ENCODE measurements at places on chromosomes 11 and 22. TPM values are rescaled to one million over a fixed set of nuclear protein-coding genes. Genes with fewer than 3 reads are reported as not detected.
A peak's percentile ranks its signal among the peaks of the same experiment; 100 is the strongest.

RTN4RL2 gene
- polyA plus RNA-seq = 23.8 TPM

MMP11 gene
- 11.3 TPM for polyA plus RNA-seq

GSTT2B gene
- 9.2 TPM for polyA plus RNA-seq

DNA sequence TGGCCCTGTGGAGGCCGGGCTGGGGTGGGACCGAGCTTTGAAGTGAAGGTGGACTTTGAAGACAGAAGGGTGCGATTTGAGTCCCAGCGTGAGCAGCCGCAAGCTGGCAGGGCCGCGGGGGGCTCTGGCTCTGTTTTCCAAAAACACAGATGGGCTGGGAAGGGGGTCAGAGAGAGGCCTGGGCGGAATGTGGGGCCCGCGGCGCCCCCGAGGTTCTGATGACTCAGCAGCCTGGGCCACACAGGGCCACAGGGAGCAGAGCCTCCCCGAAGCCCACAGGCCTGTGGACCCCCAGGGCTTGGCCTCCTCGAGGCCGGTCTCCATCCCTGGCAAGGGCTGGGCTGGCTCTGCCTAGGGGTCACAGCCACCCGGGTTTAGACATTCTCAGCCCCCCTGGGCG, 6.1 kb downstream of the INS start:
- no peak for DNase-seq

GRCh38 chr11:100546714-100547113, 140.4 kb upstream of the ARHGAP42 start:
- no peak for DNase-seq

DNA sequence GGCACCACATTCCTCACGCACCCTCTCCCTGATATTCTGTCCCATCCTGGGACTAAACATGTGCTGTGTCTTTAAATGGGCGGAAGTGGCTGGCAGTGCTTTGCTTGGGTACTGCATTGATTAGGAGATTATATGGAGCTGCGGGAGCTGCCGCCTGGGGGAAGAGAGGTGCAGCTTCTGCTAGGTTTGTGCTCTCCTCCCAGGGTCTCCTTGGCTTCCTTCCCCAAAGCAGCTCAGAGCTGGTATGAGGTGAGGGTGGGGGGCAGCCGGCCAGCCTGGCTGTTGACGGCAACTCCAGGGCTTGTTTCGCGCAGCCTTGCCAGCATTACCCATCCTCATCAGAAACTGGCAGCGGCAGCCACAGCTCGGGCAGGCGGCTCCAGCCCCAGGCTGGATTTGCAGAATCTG, 95.4 kb downstream of the GRAMD1B start:
- DNase-seq = no peak

- no peak for DNase-seq
Measured at GRCh38 chr22:40748388-40749355, 69.4 kb downstream of the MCHR1 start.

DNA sequence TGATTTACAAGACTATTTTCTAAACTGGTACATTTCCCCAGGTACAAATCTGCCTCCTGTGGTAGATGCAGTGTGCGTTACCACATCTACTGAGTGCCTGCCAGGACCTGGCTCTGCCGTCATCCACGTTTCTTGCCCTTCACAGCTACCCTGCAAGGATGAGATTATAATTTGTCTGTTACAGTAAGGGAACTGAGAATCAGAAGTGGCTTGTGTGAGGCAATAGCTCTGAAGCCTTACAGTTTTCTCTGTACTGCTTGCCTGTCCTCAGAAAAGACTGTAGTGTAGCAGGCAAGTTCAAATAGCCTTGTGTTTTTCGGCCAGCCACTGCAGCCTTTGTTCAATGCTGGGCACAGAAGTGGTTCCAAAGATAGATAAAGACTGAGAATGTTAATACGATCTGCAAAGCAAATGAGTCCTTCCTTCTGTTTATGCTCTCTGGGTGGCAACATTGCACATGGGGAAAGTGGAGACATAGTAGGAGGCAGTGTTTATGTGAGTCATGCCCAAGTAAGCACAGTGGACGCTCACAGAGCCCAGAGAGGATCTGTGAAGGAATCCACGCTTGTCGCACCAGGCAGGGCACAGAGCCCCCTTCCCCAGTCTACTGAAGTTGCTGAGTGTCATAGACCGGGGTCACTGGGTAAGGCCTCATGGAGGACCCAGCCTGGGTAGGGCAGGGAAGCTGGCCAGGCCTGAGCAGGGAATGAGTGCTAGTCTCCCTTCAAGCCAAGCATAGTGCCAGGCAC, 49.1 kb downstream of the MICAL2 start:
- DNase-seq = peak; percentile 73

DNA sequence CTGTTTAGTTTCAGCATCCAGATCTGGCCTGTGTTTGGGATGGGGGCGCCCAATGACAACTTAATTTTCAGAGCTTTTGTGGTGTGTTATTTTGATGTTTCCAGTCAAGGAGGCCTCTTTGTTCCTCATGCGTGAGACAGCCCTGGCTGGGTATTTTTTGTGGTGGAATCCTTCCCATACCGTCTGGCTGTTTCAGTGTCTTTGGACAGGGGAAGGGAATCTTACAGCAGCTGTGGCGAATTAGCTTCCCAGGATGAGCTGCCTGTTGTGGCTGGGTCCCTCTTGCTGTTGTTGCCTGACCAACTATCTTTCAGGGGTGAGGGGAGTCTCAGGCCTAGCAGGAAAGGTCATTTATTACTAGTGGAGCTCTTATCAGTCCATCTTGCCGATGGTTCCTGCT, 138.8 kb downstream of the ARHGAP20 start:
- DNase-seq = peak; percentile 47

DNA sequence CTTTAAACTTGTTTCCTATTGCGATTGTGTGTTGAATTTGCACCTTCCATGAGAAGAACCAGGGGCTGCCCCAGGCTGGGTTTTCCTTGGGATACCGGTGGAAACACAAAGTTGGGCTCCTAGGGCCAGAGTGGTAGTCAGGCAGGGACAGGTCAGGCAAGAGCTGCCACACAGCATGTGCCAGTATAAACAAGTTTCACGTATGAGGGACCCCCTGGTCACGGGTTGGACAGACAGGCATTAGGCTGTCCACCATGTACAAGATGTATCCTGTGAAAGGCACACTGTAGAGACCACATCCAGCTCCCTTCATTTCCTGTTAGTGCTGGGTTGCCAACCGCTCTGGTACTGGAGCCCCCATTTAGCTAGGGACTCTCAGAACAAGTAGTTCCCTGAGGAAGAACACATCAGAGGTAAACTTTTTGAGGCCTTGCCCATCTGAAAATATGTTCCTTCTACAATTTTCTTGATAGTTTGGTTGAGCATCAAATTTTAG, 8.8 kb downstream of the UPB1 start:
- no peak for DNase-seq

GRCh38 chr11:120173019-120173705, 35.2 kb upstream of the TRIM29 start:
- no peak for DNase-seq

DNA sequence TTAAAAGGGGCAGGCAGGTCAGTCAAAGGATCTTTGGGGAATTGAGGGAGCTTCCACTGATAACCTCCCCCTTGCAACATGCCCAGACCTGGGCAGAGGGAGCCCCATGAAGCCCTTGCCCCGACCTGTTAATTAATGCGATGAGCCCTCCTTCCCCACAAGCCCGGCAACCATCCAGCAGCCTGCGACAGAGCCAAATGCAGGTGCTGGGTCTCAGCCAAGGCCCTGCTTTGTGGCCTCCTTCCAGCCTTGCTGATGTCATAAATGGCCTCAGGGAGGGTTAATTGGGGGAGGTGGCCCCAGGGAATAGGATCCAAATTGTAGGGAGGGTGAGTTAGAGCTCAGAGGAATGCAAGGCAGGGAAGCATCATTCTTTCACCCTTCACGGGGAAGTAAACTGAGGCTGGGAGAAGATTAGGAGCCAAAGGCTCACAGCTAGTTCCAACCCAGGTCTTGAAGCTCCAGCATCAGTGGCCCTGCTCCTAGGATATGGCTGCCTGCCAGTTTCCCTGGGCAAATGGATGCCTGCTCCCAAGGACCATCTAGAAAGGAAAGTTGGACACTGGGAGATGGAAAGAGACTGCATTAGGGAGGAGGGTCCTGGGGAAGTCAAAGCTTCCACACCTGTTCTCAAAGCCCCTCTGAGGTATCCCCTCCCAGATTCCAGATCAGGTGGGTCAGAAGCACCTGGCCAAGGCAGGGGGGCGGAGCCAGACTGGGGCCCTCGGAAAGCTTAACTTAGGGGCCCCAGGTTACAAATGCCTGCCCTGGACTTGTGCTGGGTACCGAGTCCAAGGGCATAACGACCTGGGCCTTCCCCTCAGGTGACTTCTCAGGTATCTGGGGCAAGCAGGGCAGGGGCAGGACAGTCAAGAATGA, 34.1 kb downstream of the LMO1 start:
- DNase-seq = no peak

GRCh38 chr22:50677493-50678217, 5.0 kb downstream of the SHANK3 start:
- no peak for DNase-seq
